Cerebellar nuclear complex (tissue), 1 donor: ENCODE measurements at places on chromosomes 5 and 9.

DNA sequence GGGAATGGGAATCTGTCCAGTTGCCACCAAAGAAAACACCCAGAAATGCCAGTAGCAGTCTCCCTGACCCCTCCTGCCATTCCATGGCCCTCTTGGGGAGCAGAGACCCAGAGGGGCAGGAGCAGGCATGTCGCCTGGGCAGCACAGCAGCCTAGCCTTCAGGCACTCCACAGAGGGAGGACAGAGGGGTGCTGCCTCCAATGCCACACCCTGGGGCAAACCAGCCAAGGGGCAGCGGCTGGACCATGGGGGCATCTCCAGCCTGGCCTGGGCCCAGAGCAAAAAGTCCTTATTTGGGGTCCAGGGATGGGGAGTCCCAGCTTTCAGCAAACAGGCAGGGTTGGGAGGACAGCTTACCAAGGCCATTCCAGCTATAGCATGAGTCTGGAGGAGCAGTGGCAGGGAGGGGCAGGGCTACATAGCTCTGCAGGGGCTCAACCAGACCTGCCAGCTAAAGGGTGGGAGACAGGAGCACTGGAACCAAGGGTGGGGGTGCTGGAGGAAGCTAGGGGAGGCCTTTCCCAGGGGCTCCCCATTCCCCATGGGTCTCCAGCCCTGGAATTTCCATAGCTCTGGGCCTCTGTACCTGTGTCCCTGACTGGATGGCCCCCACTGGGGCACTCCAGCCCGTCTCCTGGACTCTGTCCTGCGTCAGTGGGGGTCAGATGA, 6.7 kb downstream of the BRD3 start:
- DNase-seq, result no peak

- DNase-seq, result no peak
These were observed 53.0 kb upstream of the RUSC2 start for GRCh38 chr9:35436933-35437332.

DNA sequence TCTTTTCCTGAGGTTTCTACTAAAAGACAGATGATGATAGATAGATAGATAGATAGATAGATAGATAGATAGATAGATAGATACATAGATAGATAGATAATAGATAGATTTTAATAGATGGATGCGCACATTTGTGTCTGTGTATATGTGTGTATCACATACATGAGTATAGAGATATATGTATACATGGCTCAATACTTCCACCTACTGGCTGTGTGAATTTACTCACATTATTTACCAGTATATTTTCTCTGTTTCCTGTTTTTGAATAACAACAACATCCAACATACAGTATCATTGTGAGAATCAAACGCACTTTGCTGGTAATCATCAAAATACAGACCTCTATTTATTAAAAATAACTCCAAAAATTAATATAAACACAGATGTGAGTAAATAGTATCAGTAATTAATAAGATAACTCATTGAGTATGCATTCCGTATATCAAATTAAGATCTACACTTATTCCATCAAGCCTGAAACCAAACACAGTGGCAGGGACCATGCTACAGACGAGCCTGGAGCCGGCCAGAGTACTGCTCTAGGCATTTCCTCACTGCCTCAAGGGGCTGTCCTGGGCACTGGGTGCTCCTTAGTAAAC, 338.0 kb downstream of the SEMA5A start:
- DNase-seq, result no peak

- DNase-seq, result no peak
These were observed 1.6 kb upstream of the P4HA2 start for GRCh38 chr5:132229236-132229635.

GRCh38 chr9:136075881-136076678, 19.0 kb downstream of the NACC2 start:
- DNase-seq, result no peak

DNA sequence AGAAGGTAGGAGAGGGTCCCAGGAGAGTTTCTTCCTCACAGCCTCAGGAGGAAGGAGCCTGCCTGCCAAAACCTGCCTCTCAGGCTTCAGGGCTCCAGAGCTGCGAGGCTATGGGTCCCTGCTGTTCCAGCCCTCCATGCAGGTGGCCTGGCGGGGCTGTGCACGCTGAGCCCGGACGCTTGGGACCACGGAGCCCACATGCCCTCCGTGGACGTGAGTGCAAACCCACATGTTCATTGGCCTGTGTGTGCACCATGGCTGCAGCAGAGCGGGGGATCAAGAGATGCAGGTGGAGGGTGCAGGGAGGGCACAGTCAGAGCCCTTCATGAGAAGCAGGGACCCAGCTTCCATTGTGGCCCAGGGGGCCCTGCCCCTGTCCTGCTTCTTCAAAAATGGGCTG, 287.3 kb downstream of the IRX2 start:
- DNase-seq, result no peak

- no peak for DNase-seq
These were observed 202.0 kb upstream of the NR3C1 start for GRCh38 chr5:143605403-143606005.

DNA sequence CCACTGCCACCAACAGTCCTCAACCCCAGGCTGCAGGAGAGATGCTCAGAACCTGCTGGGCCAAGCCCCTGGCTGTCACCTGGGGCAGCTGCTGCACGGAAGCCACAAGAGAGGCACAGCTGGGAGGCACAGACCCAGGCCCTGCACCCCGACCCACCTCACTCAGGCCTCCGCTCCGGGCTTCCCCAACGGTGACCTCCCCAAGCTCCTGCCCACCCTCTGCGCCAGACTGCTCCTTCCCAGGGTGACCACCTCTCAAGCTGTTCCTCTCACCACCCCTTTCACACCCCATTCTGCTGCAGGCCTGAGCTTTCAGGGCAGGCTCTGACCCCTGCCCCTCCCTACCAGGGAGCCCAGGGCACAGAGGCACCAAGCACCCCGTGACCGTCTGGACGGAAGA, 33.0 kb downstream of the VAV2 start:
- DNase-seq, result no peak

DNA sequence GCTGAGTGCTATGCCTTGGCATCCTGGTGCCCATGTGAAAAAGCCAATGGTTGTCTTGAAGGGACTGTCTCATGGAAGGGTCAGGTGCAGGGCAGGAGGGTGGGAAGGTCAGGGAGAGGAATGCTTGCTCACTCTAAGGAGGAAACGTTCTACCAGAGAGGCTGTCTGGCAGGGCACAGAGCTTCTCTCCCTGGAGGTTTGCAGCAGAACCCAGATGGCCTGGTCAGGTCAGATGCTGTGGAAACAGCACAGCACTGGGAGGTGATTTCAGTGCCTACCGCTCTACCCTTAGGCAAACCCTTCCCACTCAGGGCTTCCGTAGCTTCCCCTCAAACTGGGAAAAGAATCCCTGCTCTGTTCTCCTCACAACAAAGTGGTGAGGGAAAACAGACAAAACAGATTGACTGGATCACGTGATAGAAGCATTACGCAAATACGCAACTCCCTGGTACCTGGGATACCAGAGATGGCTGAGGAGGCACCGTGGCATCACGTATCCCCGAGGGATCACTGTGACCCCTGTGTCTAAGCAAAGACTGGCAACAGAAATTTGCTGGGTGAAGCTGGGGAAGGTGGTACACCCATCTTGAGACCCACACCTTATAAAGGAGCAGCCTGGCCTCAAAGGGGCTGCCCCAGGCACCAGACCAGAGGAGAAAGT, 3.9 kb upstream of the MGAT1 start:
- DNase-seq, result no peak

- no peak for DNase-seq
These were observed 112.9 kb downstream of the CAMK4 start for GRCh38 chr5:111337133-111337532.

DNA sequence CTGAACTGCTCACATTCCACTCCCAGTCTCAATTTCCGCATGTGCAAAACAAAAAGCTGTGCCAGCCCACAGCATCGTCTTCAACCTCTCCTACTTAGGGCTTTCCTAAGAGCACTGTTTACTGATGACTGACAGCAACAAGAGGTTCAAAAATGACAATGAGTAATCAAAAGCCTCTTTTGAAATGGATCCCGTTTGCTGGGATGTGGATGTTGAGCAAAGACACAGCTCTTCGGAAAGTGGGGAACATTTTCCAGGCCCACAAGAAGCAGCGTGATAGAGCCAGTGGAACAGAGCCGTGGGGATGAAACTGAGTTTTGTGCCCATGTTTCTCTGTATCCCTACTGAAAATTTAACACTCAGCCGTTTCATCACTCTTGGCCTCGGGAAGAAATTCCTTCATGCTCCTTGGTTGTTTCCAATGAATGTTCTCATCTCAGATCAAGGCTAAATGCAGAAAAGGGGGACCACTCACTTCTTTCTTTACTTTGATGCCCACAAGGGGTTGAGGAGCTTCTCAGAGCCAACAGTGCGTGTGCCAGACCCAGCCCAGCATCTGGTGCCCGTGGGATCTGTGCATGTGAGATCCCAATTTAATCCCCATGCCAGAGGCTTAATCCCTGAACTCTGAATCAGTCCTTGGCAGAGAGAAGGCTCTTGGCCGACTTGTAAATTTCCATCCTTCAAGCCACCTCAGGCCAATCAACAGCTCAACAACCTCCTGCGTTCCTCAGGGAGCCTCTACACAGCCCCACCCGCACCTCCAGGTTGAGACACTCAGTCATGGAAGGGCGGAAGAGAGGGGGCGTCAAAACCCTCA, 230.2 kb upstream of the DAPK1 start:
- DNase-seq, result no peak

DNA sequence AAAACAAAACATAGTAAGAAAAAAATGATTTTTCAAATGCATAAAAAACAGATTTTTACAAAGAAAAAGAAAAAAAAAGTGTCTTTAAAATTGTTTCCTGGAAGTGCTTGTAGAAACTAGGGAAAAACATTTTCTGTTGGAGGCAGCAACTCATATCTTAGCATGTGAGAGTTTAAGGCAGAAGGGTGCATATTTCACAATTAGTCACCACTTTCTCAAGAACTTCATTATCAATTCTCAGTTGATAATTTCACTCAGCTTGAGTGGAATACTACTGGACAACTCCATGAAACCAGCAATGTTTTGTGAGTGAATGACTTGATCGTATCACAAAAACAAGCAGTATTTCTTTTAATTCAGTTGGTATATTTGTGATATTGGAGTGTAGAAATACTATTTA, 508.3 kb upstream of the DAB2 start:
- DNase-seq, result no peak
